Activated CD4-positive, alpha-beta T cell treated with anti-CD3 and anti-CD28 coated beads for 36 hours (primary cell): ENCODE measurements at places on chromosomes 5 and 9. TPM values are rescaled to one million over a fixed set of nuclear protein-coding genes. Genes with fewer than 3 reads are reported as not detected.

The SEMA5A gene
- total RNA-seq = 0.04 TPM

The CAMK2A gene
- not detected for total RNA-seq

The PCDHGA7 gene
- not detected for total RNA-seq

The IL9 gene
- total RNA-seq = 48.1 TPM

The NIPAL4 gene
- total RNA-seq = 3.7 TPM

The TICAM2 gene
- total RNA-seq = 1.7 TPM

The PCDHA12 gene
- not detected for total RNA-seq

The KCTD16 gene
- 0.25 TPM for total RNA-seq

The OR2S2 gene
- not detected for total RNA-seq

The GABBR2 gene
- total RNA-seq = not detected

DNA sequence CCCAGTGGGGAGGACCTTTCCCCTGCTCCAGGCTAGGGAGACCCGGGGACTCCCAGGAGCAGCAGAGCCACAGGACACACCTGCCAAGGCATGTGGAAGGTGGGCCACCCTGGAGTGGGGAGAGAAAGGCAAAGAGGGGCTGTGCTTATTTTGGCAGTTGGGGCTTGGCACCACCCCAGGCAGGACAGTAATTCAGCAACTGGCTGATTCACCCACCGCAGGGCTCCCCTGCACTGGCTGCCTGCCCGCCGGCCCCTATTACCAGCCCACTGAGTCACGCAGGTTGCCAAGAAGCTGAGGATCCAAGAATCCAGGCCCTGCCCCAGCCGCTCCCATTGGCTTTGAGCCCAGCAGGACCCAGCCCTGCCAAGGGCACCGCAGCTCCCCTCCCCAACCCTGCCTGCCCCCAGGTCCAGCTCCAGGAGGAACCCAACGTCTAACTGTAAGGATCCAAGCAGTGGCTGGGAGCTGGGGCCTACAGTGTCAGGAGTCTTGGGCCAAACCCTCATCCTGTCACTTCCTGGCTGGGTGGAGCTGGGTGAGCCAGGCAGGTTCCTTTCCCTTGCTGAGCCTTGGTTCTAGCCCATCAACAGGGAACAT lies 14.2 kb upstream of the RALGDS start:
- DNase-seq = peak; percentile 88
- peaks cover 13% of the 10 kb centered on the region for H3K36me3 ChIP-seq
- H3K27ac ChIP-seq = peak overlapping the region; percentile 98
- peak overlapping the region; percentile 43 for H3K4me3 ChIP-seq
- H3K27me3 ChIP-seq = no peaks in the 10 kb centered on the region

DNA sequence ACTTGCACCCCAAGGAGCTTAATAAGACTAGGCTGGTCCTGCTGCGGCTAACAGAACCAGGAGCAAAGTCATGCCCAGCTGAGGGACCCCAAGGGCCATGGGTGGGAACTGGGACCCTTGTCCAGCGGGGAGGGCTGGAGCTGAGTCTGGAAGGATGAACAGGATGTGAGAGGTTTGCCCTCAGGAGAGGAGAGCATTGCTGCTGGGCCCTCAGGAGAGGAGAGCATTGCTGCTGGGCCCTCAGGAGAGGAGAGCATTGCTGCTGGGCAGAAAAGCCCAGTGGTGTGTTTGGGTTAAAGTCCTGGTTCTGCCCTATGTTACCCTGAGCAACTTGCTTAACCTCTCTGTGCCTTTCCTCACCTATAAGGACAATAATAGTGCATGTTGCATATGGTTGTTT lies 125.8 kb downstream of the MACROH2A1 start:
- DNase-seq = no peak
- no peak overlapping the region for H3K27ac ChIP-seq
- H3K36me3 ChIP-seq = no peaks in the 10 kb centered on the region

GRCh38 chr5:62149879-62150278 lies 156.1 kb upstream of the KIF2A start:
- H3K36me3 ChIP-seq = no peaks in the 10 kb centered on the region
- no peak overlapping the region for H3K4me3 ChIP-seq
- DNase-seq = no peak
- H3K27ac ChIP-seq = no peak overlapping the region
- peaks cover 8% of the 10 kb centered on the region for H3K27me3 ChIP-seq

GRCh38 chr5:131536850-131537448 lies 98.1 kb downstream of the RAPGEF6 start:
- no peaks in the 10 kb centered on the region for H3K27me3 ChIP-seq
- DNase-seq = no peak
- H3K27ac ChIP-seq = peak overlapping the region; percentile 86

GRCh38 chr5:107598958-107599357 lies 71.8 kb downstream of the EFNA5 start:
- no peak overlapping the region for H3K27ac ChIP-seq
- peaks cover 10% of the 10 kb centered on the region for H3K27me3 ChIP-seq
- H3K4me1 ChIP-seq = no peaks in the 10 kb centered on the region

- H3K27ac ChIP-seq = peak overlapping the region; percentile 26
- peaks cover 41% of the 10 kb centered on the region for H3K4me1 ChIP-seq
- no peaks in the 10 kb centered on the region for H3K36me3 ChIP-seq
- peaks cover 5% of the 10 kb centered on the region for H3K27me3 ChIP-seq
- no peak overlapping the region for H3K4me3 ChIP-seq
- no peak for DNase-seq
These were observed 7.9 kb downstream of the CSF2 start for GRCh38 chr5:132081458-132081857.

GRCh38 chr9:79885093-79885857 lies 313.5 kb downstream of the TLE4 start:
- DNase-seq = no peak
- H3K4me3 ChIP-seq = no peak overlapping the region
- no peaks in the 10 kb centered on the region for H3K36me3 ChIP-seq
- no peak overlapping the region for H3K27ac ChIP-seq
- H3K27me3 ChIP-seq = no peaks in the 10 kb centered on the region
- peaks cover 50% of the 10 kb centered on the region for H3K4me1 ChIP-seq

DNA sequence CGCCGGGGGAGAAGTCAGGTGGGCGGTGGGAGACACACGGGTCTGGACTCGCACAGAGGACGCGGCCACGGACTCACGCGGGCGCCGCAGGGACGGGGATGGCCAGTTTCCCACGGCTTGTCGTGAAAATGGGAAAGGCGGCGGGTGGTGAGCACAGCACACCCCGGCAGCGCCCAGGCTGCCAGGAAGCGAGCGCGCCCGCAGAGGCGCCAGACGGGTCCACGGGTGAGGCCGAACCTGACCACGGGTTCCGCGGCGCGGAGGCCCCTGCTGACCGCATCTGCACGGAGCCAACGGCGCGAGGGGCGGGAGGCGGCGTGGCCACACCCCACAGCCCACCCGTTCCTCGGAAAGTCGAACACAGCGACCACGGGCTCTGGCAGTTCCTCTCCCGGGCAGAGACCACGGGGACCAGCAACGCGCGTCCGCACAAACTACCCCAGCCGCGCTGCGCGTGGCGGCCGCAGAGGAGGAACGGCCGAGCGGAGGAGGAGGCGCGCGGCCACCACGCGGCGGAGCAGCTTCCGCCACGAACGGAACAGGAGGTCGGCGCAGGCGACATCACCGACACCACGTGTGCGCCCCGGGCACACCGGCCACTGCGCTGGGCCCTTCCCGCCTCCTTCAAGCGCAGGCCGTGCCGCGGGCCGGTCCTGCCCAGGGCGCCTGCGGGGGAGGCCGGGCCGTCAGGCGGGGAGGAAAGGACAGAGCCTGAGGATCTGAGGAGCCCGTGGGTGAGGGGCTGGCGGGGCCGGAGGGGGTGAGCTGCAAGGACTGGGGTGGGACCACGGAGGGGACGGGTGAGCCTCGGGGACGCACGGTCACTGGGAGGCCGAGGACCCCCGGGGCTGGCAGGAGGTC lies 5.6 kb downstream of the EXD3 start:
- H3K4me1 ChIP-seq = peaks cover 12% of the 10 kb centered on the region
- no peaks in the 10 kb centered on the region for H3K27me3 ChIP-seq
- H3K4me3 ChIP-seq = peak overlapping the region; percentile 62
- H3K27ac ChIP-seq = no peak overlapping the region
- no peaks in the 10 kb centered on the region for H3K36me3 ChIP-seq

DNA sequence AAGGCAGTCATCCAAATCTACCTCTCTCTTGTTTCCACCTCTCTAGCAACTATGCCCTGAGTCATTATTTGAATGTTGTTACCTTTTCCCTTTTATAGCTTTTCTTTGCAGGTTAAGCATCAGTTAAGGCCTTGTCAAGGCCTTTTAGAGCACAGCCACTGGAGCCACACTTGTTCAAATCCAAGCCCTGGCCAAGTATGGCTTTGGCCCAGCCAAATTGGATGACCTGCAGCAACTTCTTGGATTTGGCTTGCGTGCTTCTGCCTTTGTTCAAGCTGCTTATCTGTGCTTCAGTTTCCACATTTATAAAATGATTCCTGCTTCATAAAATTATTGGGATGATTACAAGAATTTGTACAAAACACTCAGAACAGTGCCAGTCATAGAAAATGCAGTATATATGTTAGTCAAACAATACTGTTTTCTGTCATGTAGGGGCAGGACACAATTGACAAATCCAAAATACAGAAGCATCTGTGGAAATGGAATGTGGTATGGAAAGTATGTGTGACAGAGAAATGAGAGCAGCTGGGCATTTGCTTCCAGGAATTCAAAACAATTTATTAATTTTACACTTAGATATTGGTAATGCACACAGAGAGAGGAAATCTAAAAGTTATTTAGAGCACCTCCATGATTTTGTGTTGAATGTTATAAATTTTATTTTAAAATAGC lies 17.9 kb upstream of the RLN1 start:
- no peak for DNase-seq
- peaks cover 14% of the 10 kb centered on the region for H3K4me1 ChIP-seq
- H3K27me3 ChIP-seq = no peaks in the 10 kb centered on the region
- H3K4me3 ChIP-seq = no peak overlapping the region
- no peak overlapping the region for H3K27ac ChIP-seq

DNA sequence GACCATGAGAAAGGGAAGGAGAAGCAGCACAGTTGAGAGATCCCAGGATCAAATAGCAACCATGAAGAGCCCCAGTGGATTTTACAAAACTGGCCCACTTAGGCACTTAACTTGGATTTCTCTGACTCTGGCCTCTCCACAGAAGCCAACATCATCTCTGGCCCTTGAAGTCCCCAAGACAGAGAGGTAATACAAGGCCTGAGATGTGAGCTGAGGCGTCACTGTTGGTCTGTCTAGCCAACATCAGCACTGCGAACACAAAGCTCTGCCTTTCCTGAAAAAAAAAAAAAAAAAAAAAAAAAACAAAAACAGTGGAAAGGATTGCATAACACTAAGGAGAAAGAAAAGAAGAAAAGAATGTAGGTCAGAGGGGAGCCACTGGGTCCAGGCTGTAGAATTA lies 378.3 kb downstream of the BRINP1 start:
- no peak for DNase-seq
- H3K36me3 ChIP-seq = no peaks in the 10 kb centered on the region
- H3K4me1 ChIP-seq = no peaks in the 10 kb centered on the region
- H3K27me3 ChIP-seq = peaks cover 2% of the 10 kb centered on the region
- H3K27ac ChIP-seq = no peak overlapping the region
- H3K4me3 ChIP-seq = no peak overlapping the region

GRCh38 chr5:31120642-31120948 lies 72.9 kb upstream of the CDH6 start:
- H3K4me3 ChIP-seq = no peak overlapping the region
- no peak for DNase-seq
- no peaks in the 10 kb centered on the region for H3K4me1 ChIP-seq
- no peaks in the 10 kb centered on the region for H3K36me3 ChIP-seq
- no peaks in the 10 kb centered on the region for H3K27me3 ChIP-seq

GRCh38 chr5:86617309-86617755 lies 409 bp upstream of the COX7C start:
- H3K27me3 ChIP-seq = peaks cover 9% of the 10 kb centered on the region
- H3K4me3 ChIP-seq = peak overlapping the region; percentile 100
- H3K27ac ChIP-seq = peak overlapping the region; percentile 100
- peaks cover 23% of the 10 kb centered on the region for H3K4me1 ChIP-seq
- no peak for DNase-seq
- peaks cover 48% of the 10 kb centered on the region for H3K36me3 ChIP-seq

GRCh38 chr5:124823380-124823779 lies 76.9 kb upstream of the ZNF608 start:
- H3K4me3 ChIP-seq = no peak overlapping the region
- H3K27me3 ChIP-seq = no peaks in the 10 kb centered on the region
- no peak overlapping the region for H3K27ac ChIP-seq
- no peaks in the 10 kb centered on the region for H3K4me1 ChIP-seq
- DNase-seq = no peak
- H3K36me3 ChIP-seq = no peaks in the 10 kb centered on the region

DNA sequence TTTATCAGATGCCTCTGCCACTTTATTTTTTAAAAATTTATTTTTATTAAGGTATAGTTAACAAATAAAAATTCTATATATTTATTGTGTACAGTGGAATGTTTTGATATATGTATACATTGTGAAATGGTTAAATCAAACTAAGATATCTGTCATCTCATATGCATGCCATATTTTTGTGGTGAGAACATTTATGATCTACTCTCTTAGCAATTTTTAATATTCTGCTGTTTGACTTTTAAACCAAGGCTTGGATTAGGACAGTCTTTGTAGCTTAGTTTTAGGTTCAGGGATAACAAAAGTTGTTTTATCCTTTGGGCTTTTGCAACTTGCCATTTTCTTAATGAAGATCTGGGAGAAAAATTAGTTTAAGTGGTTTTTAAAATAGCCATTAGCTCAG lies 46.0 kb upstream of the CDKN2B start:
- no peaks in the 10 kb centered on the region for H3K36me3 ChIP-seq
- DNase-seq = no peak
- H3K27me3 ChIP-seq = peaks cover 10% of the 10 kb centered on the region
- H3K4me3 ChIP-seq = no peak overlapping the region

GRCh38 chr9:100774962-100775361 lies 197.1 kb downstream of the CAVIN4 start:
- peaks cover 6% of the 10 kb centered on the region for H3K27me3 ChIP-seq
- H3K4me1 ChIP-seq = no peaks in the 10 kb centered on the region
- H3K27ac ChIP-seq = no peak overlapping the region
- H3K36me3 ChIP-seq = no peaks in the 10 kb centered on the region
- no peak for DNase-seq

DNA sequence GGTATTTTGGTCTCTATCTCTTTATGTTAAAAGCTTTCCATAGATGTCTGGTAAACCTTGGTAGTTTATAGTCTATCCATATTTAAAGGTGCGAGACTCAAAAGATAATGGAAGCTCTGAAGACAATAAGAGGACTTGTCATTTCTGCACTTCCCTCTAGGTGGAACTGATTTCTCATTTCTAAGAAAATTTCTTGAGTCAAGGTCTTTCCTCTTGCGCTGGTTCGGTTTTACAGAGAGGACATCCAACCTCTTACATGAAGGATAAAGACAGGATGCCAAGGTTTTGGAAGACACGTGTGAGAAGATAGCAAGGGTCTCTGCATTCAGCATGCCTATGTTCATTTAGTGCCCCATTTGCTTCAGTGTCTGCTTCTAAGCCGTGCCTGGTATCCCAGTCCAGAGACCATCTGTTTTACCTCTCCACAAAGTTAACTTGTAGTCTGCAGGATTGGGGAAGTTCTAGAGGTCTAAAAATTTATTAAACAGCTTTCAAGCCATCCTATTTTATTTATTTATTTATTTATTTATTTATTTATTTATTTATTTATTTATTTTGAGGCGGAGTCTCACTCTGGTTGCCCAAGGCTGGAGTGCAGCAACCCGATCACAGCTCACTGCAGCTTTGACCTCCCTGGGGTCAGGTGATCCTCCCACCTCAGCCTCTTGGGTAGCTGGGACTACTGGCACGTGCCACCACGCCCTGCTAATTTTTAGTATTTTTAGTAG lies 41.6 kb downstream of the KIAA1191 start:
- DNase-seq = no peak
- H3K4me1 ChIP-seq = no peaks in the 10 kb centered on the region
- H3K27me3 ChIP-seq = no peaks in the 10 kb centered on the region
- H3K36me3 ChIP-seq = peaks cover 16% of the 10 kb centered on the region

GRCh38 chr5:61089351-61089750 lies 72.9 kb downstream of the SMIM15 start:
- H3K27ac ChIP-seq = no peak overlapping the region
- H3K4me3 ChIP-seq = no peak overlapping the region
